Transverse colon (tissue), 4 donors: ENCODE measurements at places on chromosomes 3 and 15. TPM values are rescaled to one million over a fixed set of nuclear protein-coding genes. Genes with fewer than 3 reads are reported as not detected.
A peak's percentile ranks its signal among the peaks of the same experiment; 100 is the strongest.

Gene FSIP1
- total RNA-seq, result not detected

Gene KLHL6
- 3.4 TPM for total RNA-seq

Gene CLEC3B
- 70.7 TPM for total RNA-seq

Gene FBN1
- total RNA-seq, result 17.6 TPM

Gene KLHL40
- total RNA-seq, result 0.27 TPM

Gene SFMBT1
- total RNA-seq, result 33.0 TPM

DNA sequence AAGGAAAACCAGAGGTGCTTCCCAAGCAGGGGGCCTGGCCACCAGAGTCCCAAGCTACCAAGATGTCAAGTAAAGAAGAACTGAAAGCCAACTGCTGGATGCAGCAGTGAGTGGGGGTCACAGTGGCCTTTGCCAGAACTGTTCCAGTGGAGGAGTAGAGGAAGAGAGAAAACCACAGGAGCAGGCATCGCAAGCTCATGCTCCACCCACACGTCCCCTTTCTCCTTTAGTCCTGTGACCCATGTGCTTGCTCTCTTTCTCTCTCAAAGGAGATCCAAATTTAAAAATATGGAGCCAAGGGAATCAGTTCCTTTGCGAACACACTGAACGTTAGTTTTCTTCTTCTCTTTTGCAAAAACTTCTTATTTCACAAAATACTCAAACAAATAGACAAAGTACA lies 12.4 kb upstream of the ABHD2 start:
- H3K27ac ChIP-seq, result no peak overlapping the region
- no peak overlapping the region for H3K4me3 ChIP-seq
- H3K27me3 ChIP-seq, result no peaks in the 10 kb centered on the region
- H3K4me1 ChIP-seq, result no peaks in the 10 kb centered on the region

DNA sequence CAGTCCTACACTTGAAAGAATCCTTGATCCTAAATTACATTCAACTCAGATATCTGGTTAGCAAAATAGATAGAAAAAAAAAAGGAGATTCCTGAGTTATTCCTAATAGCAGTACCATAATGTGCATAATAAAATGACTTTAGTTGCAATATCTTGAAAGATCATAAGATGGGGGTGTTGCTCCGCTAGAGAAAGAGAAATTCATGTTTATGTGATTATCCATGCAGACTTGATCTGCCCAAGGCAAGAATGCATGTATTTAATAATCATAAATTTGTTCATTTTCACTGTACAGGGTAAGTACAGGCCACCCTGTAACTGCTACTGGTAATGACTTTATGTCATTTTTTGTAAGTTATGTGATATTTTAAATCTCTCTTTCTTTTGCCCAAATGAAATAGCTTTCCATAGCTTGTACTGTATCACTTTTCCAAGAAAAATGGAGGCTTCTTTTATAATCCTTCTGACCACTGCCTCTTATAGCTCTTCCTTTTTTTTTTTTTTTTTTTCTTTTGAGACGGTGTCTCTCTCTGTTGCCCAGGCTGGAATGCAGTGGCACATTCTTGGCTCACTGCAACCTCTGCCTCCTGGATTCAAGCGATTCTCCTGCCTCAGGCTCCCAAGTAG lies 84.6 kb downstream of the HCN4 start:
- H3K27me3 ChIP-seq, result no peaks in the 10 kb centered on the region
- no peaks in the 10 kb centered on the region for H3K4me1 ChIP-seq
- H3K36me3 ChIP-seq, result peaks cover 62% of the 10 kb centered on the region
- H3K27ac ChIP-seq, result no peak overlapping the region

DNA sequence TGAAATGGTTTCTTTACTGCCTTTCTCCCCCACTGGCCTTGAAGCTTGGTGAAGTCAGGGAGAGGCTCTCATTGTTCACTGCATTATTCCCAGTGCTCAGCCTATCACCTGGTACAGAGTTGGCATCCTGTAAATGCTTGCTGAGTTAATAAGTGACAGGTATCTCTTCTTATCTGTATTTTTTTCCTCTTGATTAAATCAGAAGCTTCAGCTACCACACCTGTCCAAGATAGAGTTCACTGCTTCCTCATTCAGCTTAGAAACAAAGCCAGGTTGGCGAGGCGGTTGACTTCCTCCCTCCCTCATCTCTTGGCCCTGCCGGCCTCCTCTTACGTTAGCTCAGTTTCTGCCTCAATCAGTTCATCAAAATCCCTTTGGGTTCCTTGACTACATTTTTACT lies 142.8 kb downstream of the LIPC start:
- H3K36me3 ChIP-seq, result no peaks in the 10 kb centered on the region
- DNase-seq, result peak; percentile 54
- H3K4me3 ChIP-seq, result no peak overlapping the region
- no peaks in the 10 kb centered on the region for H3K27me3 ChIP-seq

- no peak for DNase-seq
- H3K27me3 ChIP-seq, result no peaks in the 10 kb centered on the region
- no peak overlapping the region for H3K27ac ChIP-seq
- H3K36me3 ChIP-seq, result no peaks in the 10 kb centered on the region
- no peak overlapping the region for H3K4me3 ChIP-seq
Measured at GRCh38 chr3:169310184-169310939, 353.1 kb downstream of the MECOM start.

- peak overlapping the region; percentile 95 for H3K27ac ChIP-seq
- peak overlapping the region; percentile 64 for H3K4me3 ChIP-seq
- H3K4me1 ChIP-seq, result peaks cover 40% of the 10 kb centered on the region
- H3K27me3 ChIP-seq, result no peaks in the 10 kb centered on the region
- no peaks in the 10 kb centered on the region for H3K36me3 ChIP-seq
- DNase-seq, result peak; percentile 83
Measured at GRCh38 chr15:40353697-40354096, 2.9 kb downstream of the PHGR1 start.

- H3K36me3 ChIP-seq, result no peaks in the 10 kb centered on the region
- H3K27me3 ChIP-seq, result no peaks in the 10 kb centered on the region
- H3K4me1 ChIP-seq, result peaks cover 33% of the 10 kb centered on the region
- DNase-seq, result peak; percentile 16
Measured at GRCh38 chr15:58770519-58770856, 614 bp upstream of the MINDY2 start.

DNA sequence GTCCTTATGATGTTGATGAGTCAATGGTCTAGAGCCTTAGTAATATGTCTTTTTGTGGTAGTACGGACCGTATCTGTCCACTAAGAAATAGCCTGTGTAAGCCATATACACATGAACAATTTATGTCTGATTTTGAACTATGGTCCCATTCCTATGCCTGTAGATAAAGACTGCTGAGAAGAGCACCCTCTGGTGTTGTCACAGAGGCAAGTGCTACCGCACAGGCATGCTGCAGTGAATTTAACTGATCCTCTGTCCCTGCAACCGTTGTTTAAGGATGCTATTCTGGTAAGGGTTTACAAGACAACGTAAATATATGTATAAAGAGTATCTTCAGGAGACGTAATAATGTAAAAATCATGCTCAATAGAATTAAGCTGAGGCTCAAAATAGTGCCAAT lies 170.7 kb downstream of the UBE3A start:
- H3K27me3 ChIP-seq, result no peaks in the 10 kb centered on the region
- H3K36me3 ChIP-seq, result no peaks in the 10 kb centered on the region
- H3K4me1 ChIP-seq, result no peaks in the 10 kb centered on the region
- no peak for DNase-seq

GRCh38 chr3:118863731-118864322 lies 170.8 kb downstream of the IGSF11 start:
- H3K4me1 ChIP-seq, result no peaks in the 10 kb centered on the region
- H3K36me3 ChIP-seq, result no peaks in the 10 kb centered on the region
- no peak for DNase-seq
- no peaks in the 10 kb centered on the region for H3K27me3 ChIP-seq

GRCh38 chr15:90869140-90869541 lies 753 bp downstream of the FURIN start:
- H3K4me3 ChIP-seq, result no peak overlapping the region
- H3K4me1 ChIP-seq, result peaks cover 44% of the 10 kb centered on the region
- H3K27ac ChIP-seq, result peak overlapping the region; percentile 96
- H3K27me3 ChIP-seq, result no peaks in the 10 kb centered on the region

- H3K4me3 ChIP-seq, result no peak overlapping the region
- no peak for DNase-seq
- H3K27ac ChIP-seq, result no peak overlapping the region
- H3K36me3 ChIP-seq, result no peaks in the 10 kb centered on the region
- no peaks in the 10 kb centered on the region for H3K27me3 ChIP-seq
Measured at GRCh38 chr3:25571285-25571684, 93.4 kb downstream of the TOP2B start.

DNA sequence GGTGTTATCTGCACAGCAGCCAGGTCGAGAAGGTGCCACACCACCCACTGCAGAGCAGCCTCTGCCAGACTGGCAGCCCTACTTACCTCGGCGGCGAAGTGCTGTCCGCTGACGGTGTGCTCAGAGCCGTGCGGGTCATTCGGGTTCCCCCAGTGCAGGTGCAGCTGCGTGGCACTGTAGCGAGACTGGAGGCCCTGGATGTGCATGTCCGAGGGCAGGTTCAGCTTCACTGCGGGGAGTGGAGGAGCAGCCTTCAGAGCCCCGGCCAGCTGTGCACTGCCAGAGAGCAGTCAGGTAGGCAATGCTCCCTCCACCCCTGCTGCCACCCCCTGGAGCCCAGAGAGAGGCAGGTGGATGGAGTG lies 36.3 kb downstream of the CA12 start:
- H3K27ac ChIP-seq, result no peak overlapping the region
- H3K4me3 ChIP-seq, result no peak overlapping the region
- H3K27me3 ChIP-seq, result no peaks in the 10 kb centered on the region

DNA sequence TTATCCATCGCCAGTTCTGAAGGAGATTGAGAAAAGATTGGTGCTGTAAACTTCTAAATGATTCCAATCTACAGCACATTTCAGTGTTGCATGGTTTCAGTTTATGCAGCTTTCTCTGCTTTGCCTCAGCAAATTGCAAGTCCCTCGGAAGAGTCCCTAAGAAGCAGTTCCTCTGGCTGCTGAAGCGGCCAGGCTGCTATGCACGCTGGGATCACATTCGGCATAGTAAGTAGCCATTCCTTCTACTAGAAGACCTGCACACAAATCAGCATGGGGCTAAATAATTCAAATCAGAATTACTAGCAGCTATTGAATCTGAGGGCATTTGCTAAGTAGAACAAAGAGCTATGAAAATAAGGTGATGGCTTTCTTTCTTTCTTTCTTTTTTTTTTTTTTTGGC lies 769.5 kb downstream of the AGBL1 start:
- no peak for DNase-seq
- H3K27me3 ChIP-seq, result no peaks in the 10 kb centered on the region
- H3K36me3 ChIP-seq, result no peaks in the 10 kb centered on the region
- H3K4me3 ChIP-seq, result no peak overlapping the region
- H3K27ac ChIP-seq, result no peak overlapping the region

DNA sequence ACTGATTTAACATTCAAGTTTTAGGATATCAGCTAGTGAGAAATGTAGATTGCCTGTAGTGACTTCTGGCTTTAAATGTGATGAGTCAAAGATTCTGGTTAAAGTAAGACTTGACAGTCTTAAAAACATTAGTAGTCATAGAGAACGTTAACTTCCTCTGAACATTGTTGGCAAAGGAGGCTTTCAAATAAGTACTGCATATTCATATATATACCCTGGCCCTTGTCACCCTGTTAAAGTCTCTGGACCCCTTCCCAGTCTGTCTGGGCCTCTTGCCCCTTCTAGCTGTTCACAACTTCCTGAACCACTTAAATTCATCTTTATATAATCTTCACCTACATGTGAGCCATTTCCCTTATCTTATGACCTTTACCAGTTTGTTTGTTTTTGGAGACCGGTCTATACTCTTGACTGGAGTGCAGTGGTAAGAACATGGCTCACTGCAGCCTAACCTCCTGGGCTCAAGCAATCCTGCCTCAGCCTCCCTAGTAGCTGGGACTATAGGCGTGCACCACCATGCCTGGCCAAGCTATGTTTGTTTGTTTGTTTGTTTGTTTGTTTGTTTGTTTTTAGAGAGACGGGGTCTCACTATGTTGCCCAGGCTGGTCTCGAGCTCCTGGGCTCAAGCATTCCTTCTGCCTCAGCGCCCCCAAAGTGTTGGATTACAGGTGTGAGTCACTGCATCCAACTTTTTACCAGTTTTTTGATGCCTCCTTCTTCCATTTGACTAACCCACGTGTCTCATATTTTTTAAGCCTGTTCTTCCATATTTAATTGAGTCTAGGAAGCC lies 64.4 kb upstream of the CRTC3 start:
- no peaks in the 10 kb centered on the region for H3K27me3 ChIP-seq
- H3K36me3 ChIP-seq, result peaks cover 52% of the 10 kb centered on the region
- peaks cover 26% of the 10 kb centered on the region for H3K4me1 ChIP-seq
- DNase-seq, result no peak

DNA sequence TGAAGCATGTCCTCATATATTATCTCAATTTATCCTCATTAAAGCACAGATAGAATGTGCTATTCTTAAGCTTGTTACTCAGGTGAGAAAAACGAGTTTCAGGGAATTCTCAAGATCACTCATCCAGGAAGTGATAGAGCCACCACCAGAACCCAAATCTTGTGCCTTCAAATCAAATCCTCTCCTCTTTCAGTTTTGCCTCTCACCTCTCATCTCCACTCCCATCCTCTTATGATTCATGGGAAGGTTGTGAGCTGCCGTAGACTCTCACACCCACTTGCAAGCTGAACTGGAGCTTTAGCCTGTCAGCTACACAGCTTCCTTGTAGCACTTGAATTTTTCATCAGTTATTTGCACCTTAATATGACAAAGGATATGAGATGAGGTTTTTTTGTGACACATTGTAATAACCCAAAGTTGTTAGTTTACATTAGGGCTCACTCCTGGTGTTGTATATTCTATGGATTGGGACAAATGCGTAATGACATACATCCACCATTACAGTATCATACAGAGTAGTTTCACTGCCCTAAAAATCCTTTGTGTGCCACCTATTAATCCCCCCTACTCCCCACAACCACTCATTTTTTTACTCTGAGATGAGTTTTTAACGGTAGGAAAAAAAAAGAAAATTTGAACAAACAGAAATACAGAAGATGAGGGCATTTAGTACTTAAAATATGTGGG lies 25.7 kb downstream of the GPR15 start:
- H3K27me3 ChIP-seq, result no peaks in the 10 kb centered on the region
- no peaks in the 10 kb centered on the region for H3K4me1 ChIP-seq
- no peak for DNase-seq
- H3K4me3 ChIP-seq, result no peak overlapping the region
- peak overlapping the region; percentile 62 for H3K27ac ChIP-seq

GRCh38 chr3:149605902-149606301 lies 51.9 kb downstream of the WWTR1 start:
- H3K4me3 ChIP-seq, result no peak overlapping the region
- DNase-seq, result no peak
- H3K4me1 ChIP-seq, result peaks cover 36% of the 10 kb centered on the region

GRCh38 chr3:127491323-127491722 lies 99.2 kb downstream of the TPRA1 start:
- H3K27ac ChIP-seq, result no peak overlapping the region
- DNase-seq, result no peak
- H3K27me3 ChIP-seq, result no peaks in the 10 kb centered on the region
- H3K36me3 ChIP-seq, result no peaks in the 10 kb centered on the region
